ENCODE measurements at places on chromosomes 4 and X.

DNA sequence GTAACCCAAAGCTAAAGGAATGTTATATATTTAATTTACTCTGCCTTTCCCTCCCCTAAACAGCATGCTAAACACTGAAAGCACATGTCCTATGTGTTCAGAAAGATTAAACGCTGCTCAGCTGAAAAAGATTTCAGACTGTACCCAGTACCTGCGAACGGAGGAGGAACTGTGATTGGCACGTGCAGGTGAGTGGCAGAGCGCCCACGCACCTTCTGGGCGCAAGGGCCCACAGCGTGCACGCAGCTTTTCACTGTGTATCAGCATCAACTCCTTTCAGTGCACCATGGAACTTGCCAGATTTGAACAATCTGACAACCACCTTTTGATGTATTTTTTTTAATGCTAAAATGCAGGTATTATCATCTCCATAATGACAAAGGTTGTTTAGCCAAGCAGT lies 87.7 kb downstream of the RFC1 start:
- DNase-seq: no peak

GRCh38 chr4:22877486-22878052 lies 184.8 kb downstream of the GBA3 start:
- no peak for DNase-seq

GRCh38 chrX:69555481-69556041 lies 51.4 kb downstream of the NALF2 start:
- DNase-seq: no peak

DNA sequence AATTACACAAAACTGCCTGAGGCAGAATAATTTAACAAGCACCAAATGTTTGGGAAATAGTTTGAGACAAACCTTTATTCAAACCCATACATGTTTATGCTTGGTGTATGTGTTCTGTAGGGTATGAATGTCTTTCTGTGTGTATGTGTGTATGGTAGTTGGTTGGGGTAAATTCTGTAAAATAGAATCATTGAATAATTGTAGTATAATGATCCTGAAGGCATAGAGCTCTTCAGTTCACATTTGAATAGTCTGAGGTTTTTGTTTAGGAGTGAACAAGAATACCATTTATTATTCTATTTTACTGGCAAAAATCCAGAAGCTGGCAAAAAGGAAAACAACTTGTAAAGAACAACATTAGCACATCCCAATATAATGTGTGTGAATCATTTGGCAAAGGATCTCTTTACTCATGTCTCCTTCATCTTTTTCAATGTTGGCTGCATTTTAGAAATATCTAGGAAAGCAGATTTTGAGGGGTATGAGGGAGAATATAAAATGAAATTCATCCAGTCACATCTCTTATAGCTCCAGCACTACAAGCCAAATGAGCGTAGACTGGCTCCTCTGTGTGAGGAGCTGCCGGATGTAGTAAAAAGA lies 360.0 kb downstream of the CHIC1 start:
- no peak for DNase-seq

- no peak for DNase-seq
Measured at GRCh38 chrX:11952176-11952720, 186.0 kb upstream of the FRMPD4 start.

GRCh38 chrX:140274811-140275525 lies 229.9 kb downstream of the SOX3 start:
- no peak for DNase-seq

- DNase-seq: no peak
Measured at GRCh38 chr4:118950224-118950623, 61.6 kb downstream of the SYNPO2 start.

GRCh38 chr4:47839259-47839658 lies 1.4 kb upstream of the CORIN start:
- DNase-seq: peak; percentile 39

- no peak for DNase-seq
Measured at GRCh38 chr4:54118850-54119589, 19.1 kb downstream of the GSX2 start.

DNA sequence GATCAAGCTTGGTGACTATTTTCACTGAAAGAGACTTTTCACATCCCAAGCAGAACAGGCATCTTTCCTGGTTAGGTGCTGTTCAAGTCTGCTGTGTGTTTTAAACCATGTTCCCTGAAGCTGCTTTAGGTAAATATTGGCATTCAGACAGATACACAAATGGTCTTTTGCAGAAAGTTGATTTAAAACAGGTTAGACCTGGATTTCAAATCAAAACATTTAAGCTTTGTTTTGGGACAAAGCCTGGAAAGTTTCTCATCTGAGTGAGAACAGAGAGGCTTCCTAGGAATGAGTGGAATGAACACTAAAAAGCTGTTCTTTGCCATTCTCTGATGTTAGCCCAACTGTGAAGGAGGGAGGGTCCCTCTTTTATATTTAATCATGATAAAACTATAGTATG lies 10.1 kb downstream of the ANXA3 start:
- DNase-seq: no peak

DNA sequence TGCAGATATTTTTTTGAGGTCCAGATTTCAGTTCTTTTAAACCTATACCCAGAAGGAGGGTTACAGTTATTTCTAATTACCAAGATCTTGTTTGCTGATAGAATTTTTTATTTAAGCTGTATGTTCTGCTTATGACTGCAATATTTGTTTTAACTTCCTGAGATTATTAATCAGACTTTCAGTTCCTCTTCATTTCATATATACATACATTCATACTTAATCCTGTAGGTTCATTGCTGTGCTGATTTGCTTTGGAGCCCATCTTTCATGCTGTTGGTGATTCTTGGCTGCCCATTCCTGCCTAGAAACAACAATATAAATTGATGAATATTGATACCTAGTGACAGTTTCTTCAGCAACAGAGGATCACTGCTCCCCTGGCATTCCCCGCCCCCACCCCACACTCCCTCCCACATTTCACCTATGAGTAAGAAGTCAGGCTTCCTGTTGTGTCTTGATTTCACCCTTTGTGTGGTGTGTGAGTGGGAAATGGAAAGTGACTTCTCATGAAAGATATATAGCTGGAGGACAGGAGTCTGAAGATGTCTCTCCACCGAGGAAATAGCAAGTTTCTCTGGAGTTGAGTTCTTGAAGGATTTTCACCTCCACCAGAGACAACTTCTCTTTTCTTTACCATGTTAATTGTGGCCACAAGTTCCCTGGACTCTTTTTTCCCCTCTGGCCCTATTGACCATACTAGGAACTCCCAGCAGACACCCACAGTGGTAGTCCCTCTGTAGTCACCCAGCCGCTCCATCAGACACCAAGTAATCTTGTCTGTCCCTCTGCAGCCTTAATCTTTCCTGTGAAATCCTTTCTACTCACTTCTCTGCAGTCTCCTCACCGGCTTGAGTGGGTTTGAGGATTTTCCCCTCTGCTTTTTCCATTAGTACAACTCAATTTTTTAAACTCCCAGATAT lies 118.4 kb downstream of the ASB9 start:
- peak; percentile 6 for DNase-seq

DNA sequence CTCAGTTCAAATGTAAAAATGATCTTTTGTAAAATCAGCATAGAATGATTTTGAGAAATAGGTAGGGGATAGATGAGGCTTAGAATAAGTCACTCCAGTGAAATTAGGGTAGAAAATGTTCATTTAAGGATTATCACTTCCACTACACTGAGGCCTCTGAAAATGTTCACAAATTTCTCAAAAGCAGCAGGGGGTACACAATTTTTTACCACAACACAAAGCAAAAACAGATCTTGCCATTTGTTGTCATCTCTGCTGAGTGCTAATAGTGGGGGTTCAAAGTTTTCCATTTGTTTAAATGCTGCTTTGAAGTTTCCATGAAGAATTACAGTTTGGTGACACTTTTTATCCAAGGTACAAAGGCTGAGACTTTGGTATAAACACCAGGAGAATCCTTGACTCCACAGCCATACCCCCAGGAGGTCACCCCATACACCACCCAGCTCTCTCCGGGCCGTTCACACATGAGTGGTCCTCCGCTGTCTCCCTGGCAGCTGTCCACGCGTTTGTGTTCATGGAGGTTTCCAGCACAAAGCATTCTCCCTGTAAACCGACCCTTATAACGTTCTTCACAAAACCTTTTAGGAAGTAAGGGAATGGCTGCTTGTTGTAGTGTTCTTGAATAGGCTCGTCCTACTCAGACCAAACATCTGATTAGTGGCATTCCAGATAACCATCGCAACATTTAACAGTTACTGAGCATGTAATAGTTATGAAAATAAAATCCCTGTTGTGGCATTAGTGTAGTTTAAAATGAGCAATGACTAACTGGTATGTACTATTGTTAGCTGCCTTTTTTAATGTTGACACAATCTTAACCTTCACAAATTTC lies 71.0 kb downstream of the PRSS12 start:
- DNase-seq: no peak

DNA sequence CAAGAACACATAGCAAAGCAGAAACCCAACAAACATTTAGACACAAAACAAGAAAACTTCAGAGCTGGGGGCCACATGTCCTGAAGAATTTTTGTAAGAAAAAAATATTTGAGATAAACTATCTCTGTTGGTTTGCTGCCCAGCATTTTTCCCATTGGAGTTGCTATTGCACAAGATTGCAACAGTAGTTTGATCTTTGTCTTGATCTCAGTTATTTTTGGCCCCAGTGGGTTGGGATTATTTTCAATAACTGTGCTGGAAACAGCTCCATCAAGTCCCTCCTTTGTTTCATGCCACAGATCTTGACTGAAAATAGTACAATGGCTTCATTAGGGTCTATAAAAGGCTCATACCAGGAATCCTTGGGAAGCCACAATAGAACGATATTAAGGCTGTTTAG lies 103.8 kb upstream of the RAI2 start:
- DNase-seq: no peak

DNA sequence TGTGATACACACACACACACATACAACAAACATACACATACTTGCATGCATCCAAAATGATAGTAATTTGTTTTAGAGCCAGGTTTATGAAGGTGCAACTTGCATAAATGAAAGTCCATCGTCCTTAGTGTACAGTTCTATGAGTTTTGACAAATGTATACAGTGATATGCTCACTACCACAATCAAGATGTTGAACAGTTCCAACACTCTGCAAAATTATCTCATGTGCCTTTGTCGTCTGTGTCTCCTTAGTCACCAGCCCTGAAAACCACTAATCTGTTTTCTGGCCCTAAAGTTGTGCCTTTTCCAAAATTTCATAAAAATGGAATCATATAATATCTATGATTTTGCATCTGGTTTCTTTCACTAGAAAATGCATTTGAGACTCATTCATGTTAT lies 67.8 kb upstream of the ANXA3 start:
- no peak for DNase-seq

- DNase-seq: no peak
Measured at GRCh38 chr4:647481-647880, 22.1 kb downstream of the PDE6B start.

DNA sequence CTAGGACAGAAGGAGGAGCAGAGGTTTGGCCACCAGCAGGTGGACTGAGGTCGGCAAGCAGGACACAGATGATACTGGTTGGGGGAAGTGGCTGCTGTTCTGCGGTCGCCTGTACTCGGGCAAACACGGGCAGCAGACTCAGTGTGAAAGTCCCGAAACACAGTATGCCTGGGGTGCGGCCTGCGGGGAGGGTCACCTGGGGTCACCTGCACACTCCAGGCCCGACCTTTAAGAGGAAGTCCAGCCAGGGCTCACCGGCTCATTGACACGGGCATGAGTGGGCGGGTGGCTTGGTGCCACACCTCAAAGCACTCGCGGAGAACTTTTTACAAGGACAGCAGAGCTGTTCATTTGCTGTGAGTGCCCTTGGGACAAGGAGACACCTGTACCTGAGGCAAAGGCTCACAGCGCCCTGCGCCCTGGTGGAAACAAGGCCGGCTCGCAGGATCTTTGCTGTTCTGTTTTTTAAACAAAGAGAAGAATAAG lies 71.5 kb upstream of the MXD4 start:
- no peak for DNase-seq

- DNase-seq: no peak
Measured at GRCh38 chr4:83617371-83618035, 81.6 kb downstream of the GPAT3 start.

GRCh38 chrX:47900833-47901232 lies 64.1 kb downstream of the ZNF81 start:
- DNase-seq: no peak

DNA sequence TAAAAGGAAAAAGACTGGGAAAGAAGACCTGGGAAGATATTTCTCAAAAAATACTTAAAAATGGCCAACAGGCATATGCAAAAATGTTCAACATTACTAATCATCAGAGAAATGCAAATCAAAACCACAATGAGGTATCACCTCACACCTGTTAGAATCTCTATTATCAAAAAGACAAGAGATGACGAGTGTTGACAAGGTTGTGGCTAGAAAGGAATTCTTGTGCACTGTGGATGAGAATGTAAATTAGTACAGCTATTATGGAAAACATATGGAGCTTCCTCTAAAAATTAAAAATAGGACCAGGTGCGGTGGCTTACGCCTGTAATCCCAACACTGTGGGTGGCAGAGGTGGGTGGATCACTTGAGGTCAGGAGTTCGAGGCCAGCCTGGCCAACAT lies 50.0 kb downstream of the C4orf46 start:
- no peak for DNase-seq
